ENCODE measurements at places on chromosomes 12 and 14.

DNA sequence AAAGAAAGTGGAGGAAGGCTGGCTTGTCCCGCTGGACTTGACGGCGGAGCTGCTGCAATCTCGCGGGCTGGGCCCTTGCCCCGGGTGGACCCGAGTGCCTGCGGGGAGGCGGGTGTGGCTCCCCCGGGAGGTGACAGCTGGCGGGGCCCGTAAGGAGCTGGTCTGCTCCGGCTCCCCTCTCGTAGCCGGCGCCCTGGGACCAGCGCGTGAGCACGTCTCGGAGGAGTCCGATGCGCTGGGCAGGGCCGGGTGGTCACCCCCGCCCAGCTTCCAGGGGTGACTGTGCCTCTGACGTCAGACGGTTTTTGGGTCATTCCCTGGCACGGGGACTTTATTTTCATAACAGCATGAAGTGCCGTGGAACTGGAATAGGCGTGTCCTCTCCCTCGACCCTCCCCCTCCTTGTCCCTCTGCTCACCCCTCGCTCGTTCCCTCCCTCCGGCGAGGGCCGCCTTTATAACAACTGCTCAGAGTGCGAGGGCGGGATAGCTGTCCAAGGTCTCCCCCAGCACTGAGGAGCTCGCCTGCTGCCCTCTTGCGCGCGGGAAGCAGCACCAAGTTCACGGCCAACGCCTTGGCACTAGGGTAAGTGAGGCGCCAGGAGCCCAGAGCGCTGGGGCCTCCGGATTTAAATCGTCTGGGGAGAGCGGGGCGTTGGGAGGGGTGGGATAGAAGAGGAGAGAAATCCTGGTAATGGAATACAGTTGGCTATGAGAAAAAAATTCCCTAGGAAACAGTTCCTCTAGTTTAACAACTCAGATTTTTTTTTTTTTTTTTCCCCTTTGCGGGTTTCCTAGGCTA lies at the start of gene GPRC5A:
GPRC5A (plus strand) TSS at position 483 of the 801 bp plus-strand sequence. CDS start 16,688 bp downstream, outside the sequence.
- no peak for DNase-seq

- no peak for DNase-seq
Measured at GRCh38 chr12:15273896-15274295, 48.4 kb upstream of the PTPRO start.

DNA sequence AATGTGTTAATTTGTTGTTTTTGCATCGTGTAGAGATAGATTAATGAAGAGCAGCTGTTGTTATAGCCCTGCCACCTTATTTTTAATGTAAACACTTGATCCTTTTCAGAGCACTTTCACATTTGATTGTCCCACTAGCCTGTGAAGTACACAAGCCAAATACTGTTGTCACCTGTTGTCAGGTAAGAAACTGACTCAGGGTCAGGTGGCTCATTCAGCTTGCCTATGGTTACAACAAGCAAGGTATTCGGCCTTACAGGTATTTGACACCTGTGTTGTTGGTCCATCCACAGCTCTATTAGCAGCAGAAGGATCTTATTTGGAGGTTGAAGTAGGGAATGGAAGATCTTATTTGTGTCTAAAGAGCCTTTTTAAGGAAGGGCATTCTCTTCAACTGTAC lies 108.9 kb downstream of the GPR135 start:
- DNase-seq = no peak

DNA sequence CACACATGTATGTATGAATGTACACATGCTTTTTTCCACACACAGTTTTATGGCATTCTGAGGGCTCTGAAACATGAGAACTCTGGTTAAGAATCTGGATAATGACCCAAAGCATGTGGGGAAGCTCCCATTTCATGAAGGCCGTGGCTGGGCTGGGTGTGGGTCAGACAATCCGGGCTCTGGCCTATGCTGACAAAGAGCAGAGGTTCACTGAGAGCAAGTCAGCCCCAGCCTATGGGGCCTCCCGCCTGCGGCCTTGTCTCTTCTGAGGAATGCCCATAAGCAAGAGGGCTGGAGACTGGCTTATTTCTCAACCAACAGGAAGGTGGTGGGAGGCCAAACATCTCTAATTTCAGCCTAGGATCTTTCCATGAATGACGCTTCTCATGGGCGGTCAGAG lies 8.5 kb downstream of the MYH6 start:
- no peak for DNase-seq

DNA sequence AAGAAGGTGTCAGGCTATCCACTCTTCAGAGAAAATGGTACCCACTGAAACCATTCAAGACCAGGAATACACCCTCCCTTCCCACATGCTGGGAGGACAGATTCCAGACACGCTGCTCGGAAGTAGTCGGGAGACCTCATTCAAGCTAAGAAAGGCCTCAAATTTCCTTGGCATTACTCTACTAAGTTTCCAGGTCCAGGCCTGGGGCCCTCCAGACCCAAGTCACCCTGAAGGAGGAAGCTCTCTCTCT lies 27.1 kb upstream of the RPLP0 start:
- no peak for DNase-seq

DNA sequence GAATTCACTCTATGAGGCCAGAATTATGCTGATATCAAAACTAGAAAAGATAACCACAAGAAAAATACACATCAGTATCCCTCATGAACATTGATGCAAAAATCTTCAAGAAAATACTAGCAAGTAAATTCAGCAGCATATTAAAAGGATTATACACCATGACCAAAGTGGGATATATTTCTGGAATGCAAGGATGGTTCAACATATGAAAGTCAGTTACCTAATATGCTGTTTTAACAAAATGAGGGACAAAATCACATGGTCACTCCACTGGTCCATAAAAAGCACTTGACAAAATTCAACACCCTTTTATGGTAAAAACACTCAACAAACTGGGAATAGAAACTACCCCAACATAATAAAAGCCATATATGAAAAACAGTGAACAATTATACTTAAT lies 40.3 kb downstream of the TECPR2 start:
- no peak for DNase-seq

- DNase-seq = no peak
Measured at GRCh38 chr12:21370845-21371449, 1.8 kb upstream of the IAPP start.

DNA sequence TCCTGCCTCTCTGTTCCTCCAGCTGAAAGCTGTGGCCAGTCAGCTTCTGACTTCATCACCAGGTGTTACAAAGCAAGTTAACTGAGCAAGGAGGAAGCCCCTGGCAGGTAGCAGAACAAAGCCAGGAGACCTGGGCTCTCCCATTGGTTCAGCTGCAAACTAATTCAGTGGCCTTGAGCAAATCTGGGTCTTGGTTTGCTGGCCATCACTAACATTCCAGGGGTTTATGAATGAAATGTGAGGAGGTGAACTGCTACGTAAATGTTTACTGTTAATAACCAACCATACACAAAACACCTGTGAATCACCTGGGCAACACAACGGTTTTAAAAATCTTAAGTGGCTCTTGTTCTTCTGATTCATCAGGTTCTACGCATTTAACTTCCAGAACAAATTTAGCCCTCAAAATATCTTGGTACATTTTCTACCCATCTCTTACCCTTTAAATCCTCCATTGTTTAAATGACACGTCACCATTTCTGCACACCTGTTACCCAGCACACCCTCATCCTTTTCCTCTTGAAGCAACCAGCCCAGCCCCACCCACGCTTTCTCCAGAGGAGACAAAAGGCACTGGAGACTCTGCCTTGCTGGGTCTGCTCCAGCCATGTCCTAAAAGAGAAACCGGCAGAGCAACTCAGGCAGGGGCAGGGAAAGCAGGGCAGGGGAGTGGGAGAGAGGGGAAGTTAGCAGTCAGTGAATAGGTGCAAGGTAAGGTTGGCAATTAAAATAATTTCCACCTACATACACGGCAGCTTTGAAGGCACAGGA lies 49.3 kb upstream of the TSPAN11 start:
- no peak for DNase-seq

GRCh38 chr12:74538491-74539258 lies 1.0 kb downstream of the ATXN7L3B start:
- DNase-seq = peak; percentile 14

DNA sequence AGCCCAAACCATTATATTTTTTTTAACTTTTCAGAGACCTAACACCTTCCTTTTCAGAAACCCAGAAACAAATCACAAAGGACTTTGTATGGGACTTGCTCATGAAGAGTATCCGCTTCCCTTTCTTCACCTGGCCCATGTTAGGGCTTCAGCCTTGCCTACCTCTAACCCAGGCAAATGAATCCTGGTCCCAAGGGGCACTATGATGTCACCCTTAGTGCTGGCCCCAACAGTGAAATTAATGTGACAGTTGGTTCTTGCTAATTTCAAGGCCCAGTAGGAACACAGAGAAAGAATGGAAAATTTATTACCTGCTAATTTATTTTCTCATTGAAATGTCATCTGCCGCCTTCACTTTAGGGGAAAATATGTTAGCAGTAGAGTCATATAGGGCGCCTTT lies 179.8 kb upstream of the NRXN3 start:
- DNase-seq = no peak

DNA sequence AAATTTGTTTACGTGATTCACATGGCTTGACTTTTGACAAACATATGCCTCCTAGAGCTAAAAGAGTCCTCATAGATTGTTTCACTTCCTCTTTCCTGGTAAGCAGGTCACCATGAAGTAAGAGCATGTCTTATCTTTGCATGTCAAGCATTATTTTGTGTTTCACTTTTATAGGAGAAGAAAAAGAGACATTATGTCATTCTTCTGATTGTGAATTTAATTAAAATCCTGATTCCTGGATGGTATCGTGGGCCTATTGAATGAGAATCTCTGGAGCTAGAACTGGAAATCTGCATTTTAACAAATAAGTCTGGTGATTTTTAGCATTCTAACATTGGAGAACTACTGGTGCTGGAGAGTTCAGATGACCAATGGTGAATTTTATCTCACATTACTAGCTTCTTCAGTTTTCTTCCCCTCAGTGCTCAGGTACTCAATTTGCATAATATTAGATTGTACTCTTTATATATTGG lies 218.6 kb upstream of the ATP2B1 start:
- no peak for DNase-seq

DNA sequence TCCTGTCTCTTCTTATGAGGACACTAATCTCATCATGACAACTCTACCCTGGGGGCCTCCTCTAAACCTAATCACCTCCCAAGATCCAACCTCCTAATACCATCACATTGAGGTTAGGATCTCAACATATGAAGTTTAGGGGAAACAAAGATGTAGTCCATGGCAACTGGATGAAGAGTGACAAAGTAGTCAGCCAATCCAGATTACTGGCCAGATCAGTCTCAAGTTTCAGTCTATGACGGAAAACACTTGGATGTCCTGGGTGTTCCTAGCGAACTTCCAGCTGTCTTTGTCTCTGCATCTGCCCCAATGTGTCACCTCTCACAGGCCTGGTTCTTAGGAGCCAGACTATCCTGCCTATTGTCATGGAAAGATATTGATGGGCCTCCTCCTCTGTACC lies 630.8 kb downstream of the AACS start:
- no peak for DNase-seq

GRCh38 chr14:23613242-23614070 lies 22.7 kb upstream of the DHRS2 start:
- no peak for DNase-seq
